Stomach (tissue), 19 donors: ENCODE measurements at places on chromosomes 3 and 15. TPM values are rescaled to one million over a fixed set of nuclear protein-coding genes. Genes with fewer than 3 reads are reported as not detected.

The HTR3E gene
- total RNA-seq, result not detected

The ZCWPW2 gene
- total RNA-seq, result 1.7 TPM

The RLBP1 gene
- total RNA-seq, result not detected

The SH3GL3 gene
- total RNA-seq, result not detected

The ARF4 gene
- total RNA-seq, result 180 TPM

The DCBLD2 gene
- total RNA-seq, result 31.6 TPM

The LIPH gene
- 60.0 TPM for total RNA-seq

The XYLB gene
- total RNA-seq, result 2.3 TPM

The ERICH6 gene
- total RNA-seq, result not detected

DNA sequence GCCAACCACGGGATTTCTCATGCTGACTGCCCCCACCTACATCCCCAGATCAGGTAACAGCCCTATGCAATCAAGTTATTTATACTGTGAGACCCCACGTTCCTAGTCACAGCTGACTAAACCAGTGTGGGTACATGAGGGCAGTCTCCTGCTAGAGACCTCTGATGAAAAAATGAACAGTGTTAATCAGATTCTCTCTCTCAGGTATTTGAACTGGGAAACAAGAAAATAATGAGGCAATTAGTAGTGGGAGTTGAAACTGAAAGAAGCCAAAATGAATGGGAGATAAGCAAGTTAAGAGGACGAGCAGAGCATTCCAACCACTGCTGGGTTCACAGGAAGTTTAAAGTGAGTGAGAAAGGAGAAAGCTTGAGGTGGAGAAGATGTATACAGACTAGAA lies 98.5 kb upstream of the MYO5C start:
- DNase-seq, result no peak

GRCh38 chr3:76039431-76039830 lies 254.1 kb upstream of the ZNF717 start:
- no peak for DNase-seq

GRCh38 chr3:188978421-188979171 lies 193.2 kb upstream of the TPRG1 start:
- DNase-seq, result no peak

- no peak for DNase-seq
Observed at GRCh38 chr3:133125171-133125570, 87.0 kb downstream of the TMEM108 start.

- DNase-seq, result peak; percentile 79
Observed at GRCh38 chr3:127738192-127738840, 65.6 kb downstream of the ABTB1 start.

DNA sequence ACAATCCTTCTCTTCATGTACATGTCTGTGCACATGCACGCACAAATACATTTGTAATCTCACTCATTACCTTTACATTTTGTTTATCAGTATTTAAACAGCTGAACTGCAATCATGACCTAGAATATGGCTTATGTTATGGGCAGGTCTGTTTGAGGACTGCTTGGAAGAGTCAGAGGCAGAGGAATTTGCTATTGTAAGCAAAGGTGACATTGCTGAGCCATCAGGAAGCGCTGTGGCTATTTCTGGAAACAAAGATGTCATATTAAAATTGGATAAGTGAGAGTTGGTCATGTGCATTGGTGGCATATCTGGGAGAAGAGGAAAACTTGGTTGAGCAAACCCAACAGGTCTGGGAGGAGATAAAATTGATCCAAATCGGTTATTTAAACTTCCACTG lies 41.6 kb downstream of the USF3 start:
- no peak for DNase-seq

DNA sequence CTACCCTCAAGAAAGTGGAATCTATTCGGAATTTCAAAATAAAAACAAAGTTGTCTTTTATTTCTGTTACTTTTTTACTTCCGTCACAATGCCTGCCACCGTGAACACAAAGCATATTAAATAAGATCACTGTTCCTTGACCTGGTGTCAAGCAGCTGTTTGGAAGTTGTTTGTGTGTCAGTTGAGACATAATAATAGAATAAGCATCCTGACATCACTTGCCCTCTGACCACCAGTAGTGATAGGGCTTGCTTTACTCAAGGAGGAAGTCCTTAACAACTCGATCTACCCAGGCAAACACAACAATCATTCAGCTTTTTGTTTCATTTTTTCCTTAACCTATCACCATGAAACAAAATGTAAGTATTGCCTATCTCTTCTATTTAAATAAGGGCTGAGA lies 454.4 kb upstream of the RASGRP1 start:
- DNase-seq, result no peak

DNA sequence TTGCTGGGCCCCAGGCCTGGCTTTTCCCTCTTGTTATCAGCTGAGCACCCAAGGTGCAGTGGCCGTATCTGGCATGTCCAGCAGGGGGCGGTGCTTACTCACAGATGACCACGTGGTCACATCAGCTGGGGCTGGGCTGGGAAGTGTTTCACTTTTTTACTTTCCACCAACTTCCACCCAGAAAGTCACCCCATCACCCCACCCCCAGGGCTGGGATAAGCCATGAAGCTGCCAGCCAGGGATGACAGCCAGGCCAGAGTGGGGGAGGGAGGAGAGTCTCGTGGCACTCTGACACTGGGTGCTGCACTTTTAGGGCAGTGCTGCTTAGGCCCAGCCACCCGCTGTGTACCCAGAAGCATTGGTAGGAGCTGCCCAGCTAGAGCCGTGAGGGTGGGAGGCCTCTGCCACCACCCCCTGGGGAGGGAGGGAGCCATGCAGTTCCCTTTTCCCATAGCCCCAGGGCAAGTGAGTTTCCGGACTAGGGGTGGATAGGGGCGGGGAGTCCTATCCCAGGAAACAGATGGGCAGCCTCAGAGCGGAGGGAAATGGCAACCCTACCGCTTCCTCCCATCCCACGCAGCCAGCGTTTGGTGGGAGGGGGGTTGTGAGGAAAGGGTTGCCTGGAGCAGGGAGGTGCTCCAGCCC lies 6.1 kb downstream of the PPCDC start:
- peak; percentile 96 for DNase-seq
